ENCODE measurements at places on chromosomes 13 and 19. TPM values are rescaled to one million over a fixed set of nuclear protein-coding genes. Genes with fewer than 3 reads are reported as not detected.

The CCNA1 gene
- 0.28 TPM for total RNA-seq

The COMP gene
- total RNA-seq = not detected

The ZNF99 gene
- not detected for total RNA-seq

The ZNF440 gene
- total RNA-seq = 17.5 TPM

The IFNL3 gene
- not detected for total RNA-seq

The PCDH20 gene
- total RNA-seq = not detected

The CGB8 gene
- not detected for total RNA-seq

The DHRS12 gene
- total RNA-seq = 12.6 TPM

The KLK11 gene
- not detected for total RNA-seq

The CCDC8 gene
- not detected for total RNA-seq

The VSTM2B gene
- not detected for total RNA-seq

The SHISA7 gene
- total RNA-seq = not detected

The CBY2 gene
- total RNA-seq = not detected

The EDNRB gene
- total RNA-seq = not detected

The N4BP2L1 gene
- 53.0 TPM for total RNA-seq

The UBE2L5 gene
- not detected for total RNA-seq

The NCCRP1 gene
- not detected for total RNA-seq

The CRX gene
- total RNA-seq = 0.06 TPM

The CASP14 gene
- total RNA-seq = not detected

The URAD gene
- not detected for total RNA-seq

The DNAAF3 gene
- total RNA-seq = not detected

The LSR gene
- 33.2 TPM for total RNA-seq

The NKG7 gene
- total RNA-seq = 263 TPM

The COX7A1 gene
- total RNA-seq = not detected

The AMER2 gene
- total RNA-seq = not detected

The IL17D gene
- total RNA-seq = not detected

The SBK2 gene
- total RNA-seq = not detected

The MVB12A gene
- 40.3 TPM for total RNA-seq

The CGB7 gene
- total RNA-seq = not detected

The HIPK4 gene
- total RNA-seq = 0.11 TPM

The CD70 gene
- total RNA-seq = 6.9 TPM

The PCDH9 gene
- 0.17 TPM for total RNA-seq

The LGALS4 gene
- 4.0 TPM for total RNA-seq

The SULT2A1 gene
- total RNA-seq = not detected

The ZNF573 gene
- 14.0 TPM for total RNA-seq

The ADGRE1 gene
- 1.0 TPM for total RNA-seq

The PDX1 gene
- total RNA-seq = not detected

The SMAD9 gene
- total RNA-seq = not detected

The CEBPA gene
- total RNA-seq = 1.9 TPM

The RFX1 gene
- total RNA-seq = 17.7 TPM

The TNNI3 gene
- total RNA-seq = not detected

The ERCC5 gene
- 111 TPM for total RNA-seq

The CD37 gene
- 258 TPM for total RNA-seq

The CFD gene
- total RNA-seq = 4.4 TPM

The TSEN34 gene
- 17.4 TPM for total RNA-seq

The ZNF714 gene
- 25.1 TPM for total RNA-seq

The OR7A5 gene
- total RNA-seq = not detected

The TEX29 gene
- total RNA-seq = 0.80 TPM

The NPHS1 gene
- not detected for total RNA-seq

Data from activated naive CD8-positive, alpha-beta T cell treated with anti-CD3 and anti-CD28 coated beads, Interleukin-2, amount 10 ng/mL, durations not matched to agents 7 days and 5 days (primary cell).